ENCODE measurements at places on chromosomes 2 and 18.

GRCh38 chr2:117828870-117829269 is 14.4 kb downstream of the DDX18 start:
- no peak for DNase-seq

- no peak for DNase-seq
These were observed 146.0 kb upstream of the SERTAD2 start for GRCh38 chr2:64799592-64800252.

DNA sequence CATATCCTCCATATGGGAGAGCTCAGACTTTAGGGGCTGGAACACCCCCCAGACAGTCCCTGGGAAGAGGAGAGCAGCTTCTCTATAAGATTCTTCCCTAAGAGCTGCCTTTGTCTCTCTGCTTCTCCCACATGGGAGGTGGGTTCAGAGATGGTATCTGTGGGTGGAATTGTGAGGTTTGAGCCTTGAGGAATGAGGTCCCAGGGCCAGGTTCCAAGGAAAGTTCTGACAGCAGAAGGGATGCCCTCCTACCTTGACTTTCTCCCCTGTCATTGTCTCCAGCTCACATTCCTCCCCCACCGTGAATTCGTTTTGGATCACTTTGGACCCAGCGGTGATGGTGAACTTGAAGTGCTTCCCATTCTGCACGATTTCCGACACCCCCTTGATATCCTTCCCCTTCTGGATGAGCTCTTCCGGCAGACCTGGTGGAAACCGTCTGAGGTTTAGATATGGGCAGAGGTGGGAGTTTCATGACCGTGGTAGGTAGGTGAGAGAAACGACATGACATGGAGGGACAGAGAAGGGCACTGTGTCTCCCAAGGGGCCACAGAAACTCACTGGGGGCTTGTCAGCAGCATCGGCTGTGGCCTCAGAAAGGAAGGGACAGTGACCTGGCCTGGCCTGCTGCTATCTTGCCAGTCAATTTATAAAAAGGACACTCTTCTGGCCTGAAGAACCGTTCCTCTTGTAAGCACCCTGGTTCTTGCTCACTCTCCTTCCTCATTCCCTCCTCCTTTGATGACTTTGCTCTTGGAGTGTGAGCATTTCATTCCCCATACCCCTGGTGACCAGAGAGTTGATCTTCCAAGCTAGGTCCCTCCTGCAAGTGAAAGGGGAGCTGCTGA is 1.7 kb downstream of the FABP1 start:
- DNase-seq: no peak

DNA sequence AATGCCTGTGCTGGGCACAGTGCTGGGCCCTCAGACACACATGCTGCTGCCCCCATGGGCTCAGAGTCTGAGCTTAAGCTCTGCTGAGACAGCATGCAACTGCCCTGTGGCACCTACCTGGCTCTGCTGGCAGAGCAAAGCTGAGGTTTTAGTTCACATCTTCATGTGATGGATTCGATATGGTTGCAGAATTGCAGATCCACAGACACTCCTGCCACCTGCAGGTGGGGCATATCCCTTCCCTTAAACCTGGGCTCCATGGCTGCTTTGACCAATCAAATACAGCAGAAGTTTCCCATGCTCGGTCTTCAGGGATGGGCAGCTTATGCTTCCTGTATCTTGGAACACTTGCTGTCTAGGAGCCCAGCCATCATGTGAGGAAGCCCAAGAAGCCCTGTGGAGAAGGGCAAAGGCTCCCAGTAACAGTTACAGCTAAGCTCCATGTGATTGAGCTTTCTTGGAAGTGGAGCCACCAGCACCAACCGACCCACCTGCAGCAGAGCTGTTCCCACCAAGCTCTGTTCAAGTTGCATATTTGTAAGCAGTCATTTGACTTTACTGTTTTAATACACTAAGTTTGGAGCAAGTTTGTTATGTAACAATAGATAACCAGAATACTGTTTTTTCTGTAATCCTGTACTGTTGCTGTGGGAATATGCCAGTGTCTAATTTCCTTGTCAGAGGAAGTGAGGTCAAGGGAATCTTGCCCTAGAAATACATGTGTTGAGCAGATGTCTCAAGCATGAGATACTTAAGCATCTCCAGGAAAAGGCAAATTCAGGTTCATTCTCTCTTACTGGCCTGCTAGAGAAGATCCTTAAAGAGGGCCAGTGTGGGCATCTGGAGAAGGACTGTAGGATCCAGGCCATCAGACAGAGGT is 79.3 kb downstream of the SH3RF3 start:
- no peak for DNase-seq

DNA sequence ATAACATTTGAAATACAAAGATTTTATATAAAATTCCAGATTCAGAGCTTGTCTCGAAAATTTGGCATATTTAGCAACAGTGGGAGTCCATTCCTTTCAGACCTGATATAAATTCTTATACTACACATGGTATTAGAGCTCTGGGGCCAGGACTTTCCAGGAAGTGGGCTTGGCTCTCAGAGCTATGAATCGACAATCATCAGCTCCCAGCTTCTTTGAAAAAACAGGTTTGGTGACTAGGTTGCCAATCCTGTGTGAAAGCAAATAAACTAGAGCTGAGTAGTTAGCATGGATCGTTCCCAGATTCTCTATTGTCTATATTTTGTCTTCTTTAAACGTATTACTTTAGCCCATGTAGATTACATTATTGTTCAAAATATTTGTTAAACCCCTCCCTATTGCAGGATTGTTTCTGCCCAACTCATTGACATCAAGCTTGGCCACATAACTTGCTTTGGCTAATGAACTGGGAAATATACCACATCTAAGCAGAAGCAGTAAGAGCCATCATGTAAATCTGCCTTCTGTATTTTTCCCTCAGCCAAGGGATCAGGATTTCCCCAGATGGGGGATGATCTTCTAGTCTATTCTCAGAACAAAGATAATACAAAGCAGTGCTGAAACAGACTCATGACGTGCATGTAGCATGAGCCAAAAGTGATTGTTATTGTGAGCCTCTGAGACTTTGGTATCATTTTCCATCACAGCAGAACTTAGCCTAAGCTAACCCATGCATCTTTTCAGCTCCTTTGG is 105.4 kb downstream of the KCNH7 start:
- no peak for DNase-seq

DNA sequence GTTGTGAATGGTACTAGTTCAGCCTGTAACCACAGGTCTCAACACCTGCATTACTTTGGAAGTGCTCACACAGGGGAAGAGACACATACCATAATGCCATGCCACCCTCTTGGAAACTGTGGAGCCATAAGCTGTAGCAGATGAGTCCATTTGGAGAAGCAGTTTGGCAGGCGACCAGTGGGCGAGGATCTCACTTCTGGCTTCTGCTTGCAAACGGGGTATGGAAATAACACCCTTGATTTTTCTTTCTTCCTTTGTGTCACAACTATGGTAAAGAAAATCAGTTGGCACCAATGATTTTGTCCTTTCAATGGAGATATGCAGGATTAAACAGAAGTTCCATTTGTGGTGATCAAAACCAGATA is 28.6 kb downstream of the APOB start:
- DNase-seq: no peak

- no peak for DNase-seq
These were observed 153.8 kb downstream of the AQP4 start for GRCh38 chr18:26711756-26712155.
